ENCODE measurements at places on chromosomes 1 and 21.

GRCh38 chr21:32481875-32482408 is 69.4 kb downstream of the EVA1C start:
- no peak for DNase-seq

DNA sequence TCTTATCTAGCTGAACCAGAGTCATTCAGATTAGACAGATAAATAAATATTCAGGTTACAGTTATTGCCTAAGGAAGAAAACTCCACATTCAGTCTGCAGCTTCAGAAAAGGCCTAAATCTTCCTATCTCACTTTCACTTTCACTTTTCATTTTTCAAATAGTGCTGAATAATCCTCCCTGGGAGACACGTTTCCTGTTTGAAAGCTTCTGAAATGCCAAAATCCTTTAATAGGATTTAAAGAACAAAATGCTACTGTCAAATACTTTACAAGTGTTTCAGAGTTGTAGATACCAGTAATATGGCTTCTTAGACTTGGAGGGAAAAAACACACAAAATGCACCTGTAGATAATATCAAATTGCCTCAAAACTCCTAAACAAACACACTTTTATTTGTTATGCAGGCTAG is 3.9 kb downstream of the PSMB2 start:
- no peak for DNase-seq

DNA sequence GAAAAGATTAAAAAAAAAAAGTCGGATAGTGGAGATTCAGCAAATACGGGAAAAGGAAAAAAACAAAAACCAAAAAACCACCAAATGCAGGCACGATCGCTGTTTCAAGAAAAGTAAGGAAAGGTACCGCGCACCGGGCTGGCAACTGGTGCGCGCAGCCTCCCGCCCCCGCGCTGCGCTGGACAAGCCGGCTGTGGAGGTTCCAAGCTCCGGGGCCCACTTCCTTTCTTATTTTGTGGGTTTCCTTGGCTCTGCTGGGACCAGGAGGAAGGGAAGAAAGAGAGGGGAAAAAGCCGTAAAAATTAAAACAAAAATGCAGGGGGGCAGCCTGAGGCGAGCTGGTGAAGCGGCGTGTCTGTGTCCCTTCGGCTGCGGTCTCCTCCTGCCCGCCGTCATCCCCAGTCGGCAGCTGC is 233 bp downstream of the ADAMTS5 start:
- DNase-seq = no peak

DNA sequence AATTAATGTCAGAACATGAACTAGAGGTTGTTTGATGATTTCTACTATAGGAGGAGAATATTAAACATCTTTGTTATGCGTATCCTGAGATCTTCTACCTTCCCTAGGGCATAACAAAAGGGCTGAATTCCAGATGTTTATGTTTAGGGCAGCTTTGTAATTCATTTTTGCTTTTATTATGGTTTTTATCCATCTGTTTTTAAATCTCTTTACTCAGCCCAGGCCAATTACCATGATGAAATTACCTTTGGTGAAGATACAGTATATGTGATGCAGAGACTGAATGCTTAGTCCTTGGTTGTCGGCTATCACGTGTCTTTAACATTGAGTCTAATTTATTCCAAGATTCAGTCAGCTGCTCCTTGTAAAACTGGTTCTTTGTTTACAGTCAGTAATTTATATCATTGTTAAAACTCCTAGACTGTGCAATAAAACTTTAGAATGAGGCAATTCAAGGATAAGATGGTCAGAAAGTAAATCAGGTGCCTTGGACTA is 176.9 kb downstream of the CTH start:
- DNase-seq = no peak

GRCh38 chr1:41840592-41841246 is 78.0 kb downstream of the HIVEP3 start:
- no peak for DNase-seq

- peak; percentile 31 for DNase-seq
Observed at GRCh38 chr1:229129301-229130027, 141.4 kb upstream of the RAB4A start.

Data from CD4-positive, alpha-beta memory T cell (primary cell).